ENCODE measurements at places on chromosomes 3 and 15.

DNA sequence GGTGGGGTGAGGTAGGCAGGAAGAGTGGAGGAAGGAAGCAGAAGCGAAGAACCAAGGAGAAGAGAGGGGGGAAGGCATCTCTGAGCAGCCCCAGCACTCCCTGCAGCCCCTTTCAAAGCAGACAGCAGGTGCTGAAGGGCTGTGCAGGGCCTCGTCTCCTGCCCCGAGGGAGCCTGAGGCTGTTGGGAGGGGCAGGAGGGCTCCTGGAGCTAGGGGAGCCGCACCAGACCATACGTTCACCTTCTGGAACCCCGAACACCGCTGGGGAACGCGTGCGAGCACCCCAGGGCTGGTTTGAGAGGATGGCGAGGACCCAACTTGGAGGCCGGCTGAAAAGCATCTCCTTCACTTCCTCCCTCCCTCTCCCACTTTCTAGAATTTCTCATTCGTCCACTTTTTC, 259.8 kb downstream of the FAM43A start:
- DNase-seq: no peak

DNA sequence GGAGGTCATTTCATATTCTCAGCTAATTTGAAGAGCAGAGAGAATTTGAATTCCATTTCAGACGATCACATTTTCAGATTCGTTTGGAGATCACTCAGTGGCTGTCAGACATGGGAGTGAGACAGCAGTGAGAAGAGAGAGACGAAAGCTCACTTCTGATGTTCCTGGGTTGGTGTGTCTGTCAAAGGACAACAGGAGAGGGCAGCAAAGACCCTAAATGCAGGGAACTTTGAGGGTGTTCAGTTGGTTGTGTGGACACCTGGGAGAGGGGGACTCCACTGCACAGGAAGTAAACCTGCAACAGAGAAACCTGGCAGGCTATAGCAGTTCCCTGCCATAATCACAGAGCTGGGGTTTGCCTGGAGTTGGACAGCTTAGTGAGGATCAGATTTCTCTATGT, 675.1 kb downstream of the SQOR start:
- DNase-seq: no peak

DNA sequence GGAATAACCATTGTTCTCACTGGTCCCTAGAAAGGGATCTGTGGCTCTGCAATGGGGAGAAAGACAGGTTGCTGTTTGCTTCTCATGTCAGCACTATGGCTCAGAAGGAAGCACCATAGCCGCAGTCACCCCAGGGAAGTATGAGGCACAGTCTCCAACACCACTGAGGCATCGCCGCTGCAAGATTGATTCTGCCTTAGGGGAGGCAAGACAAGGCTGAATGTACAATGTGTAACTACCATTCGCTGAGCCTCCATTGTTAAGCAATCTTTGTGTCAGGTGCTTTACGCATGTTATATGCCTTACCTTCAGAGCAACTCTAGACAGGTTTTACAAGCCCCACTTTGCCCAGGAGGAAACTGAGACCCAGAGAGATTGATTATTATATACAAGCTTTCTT, 100.7 kb upstream of the KCNMB2 start:
- no peak for DNase-seq

DNA sequence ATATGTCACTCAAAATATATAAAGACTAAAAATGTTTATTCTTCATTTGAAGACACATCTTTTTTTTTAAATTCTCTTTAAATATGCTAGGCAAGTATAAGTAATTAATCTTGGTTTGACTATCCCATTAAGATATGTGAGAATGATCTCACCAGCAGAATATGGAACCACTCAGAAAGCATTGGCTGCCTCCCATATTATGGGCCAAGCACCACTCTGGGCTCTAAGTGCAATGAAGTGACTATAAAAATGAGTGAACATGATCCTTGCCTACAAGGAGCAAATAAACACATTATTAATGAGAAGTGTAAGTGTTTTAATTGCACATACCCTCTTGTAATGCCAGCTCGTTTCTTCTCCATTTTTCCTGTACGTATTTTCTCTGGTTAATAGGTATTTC, 328.5 kb downstream of the NAALADL2 start:
- DNase-seq: no peak

GRCh38 chr3:115436767-115437301, 186.5 kb upstream of the GAP43 start:
- no peak for DNase-seq
